Heart left ventricle (tissue), 16 donors: ENCODE measurements at places on chromosomes 16 and 17. TPM values are rescaled to one million over a fixed set of nuclear protein-coding genes. Genes with fewer than 3 reads are reported as not detected.

- peak; percentile 72 for DNase-seq
Observed at GRCh38 chr16:11613381-11614303, 26.9 kb upstream of the LITAF start.

The BAHCC1 gene
- total RNA-seq, result 9.5 TPM

DNA sequence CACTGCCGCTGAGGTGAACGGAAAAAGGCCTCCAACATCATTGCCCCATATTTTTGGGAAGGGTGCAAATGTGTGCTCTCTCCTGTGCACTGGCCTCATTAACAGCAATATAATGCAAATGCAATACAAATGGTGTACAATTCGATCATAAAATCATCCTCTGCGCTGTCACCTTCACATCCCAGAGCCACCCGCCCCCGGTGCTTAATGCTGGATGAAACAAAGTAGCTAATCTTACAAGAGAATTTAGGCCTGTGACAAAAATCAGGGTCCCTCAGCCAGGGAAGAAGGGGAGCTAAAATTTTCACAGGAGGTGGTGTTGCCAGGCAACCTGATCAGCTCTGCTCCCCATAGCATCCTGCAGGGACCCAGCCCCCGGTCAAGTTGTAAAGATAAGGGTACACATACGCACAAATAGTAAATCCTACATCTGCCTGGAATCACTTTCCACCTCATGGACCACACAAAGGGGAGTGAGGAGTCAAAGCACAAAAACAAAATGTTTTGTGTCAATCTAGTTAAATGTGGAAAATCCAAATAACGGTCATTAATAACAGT lies 3.0 kb downstream of the TBC1D16 start:
- DNase-seq, result no peak

DNA sequence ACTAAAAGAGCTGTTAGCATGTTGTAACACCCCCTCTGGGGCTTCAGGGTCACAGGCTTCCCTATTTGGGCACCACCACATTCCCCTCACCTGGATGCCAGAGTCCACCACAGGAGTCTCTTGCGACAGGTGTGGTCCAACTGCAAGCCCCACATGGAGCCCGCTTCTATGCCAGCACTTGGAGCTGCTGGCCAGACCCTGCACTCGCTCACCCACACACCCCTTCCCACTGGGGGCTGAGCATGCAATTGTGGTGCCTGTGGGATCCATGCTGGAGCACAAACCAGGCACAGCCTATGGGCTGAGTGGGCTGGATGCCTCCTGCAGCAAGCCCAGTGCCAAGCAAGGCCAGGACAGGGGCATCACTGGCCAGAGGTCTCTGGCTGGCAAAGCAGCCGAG lies 6.0 kb upstream of the BLMH start:
- DNase-seq, result no peak

- no peak for DNase-seq
Observed at GRCh38 chr16:17325476-17326143, 145.2 kb downstream of the XYLT1 start.

GRCh38 chr17:57944908-57945307 lies 10.3 kb downstream of the CUEDC1 start:
- no peak for DNase-seq

DNA sequence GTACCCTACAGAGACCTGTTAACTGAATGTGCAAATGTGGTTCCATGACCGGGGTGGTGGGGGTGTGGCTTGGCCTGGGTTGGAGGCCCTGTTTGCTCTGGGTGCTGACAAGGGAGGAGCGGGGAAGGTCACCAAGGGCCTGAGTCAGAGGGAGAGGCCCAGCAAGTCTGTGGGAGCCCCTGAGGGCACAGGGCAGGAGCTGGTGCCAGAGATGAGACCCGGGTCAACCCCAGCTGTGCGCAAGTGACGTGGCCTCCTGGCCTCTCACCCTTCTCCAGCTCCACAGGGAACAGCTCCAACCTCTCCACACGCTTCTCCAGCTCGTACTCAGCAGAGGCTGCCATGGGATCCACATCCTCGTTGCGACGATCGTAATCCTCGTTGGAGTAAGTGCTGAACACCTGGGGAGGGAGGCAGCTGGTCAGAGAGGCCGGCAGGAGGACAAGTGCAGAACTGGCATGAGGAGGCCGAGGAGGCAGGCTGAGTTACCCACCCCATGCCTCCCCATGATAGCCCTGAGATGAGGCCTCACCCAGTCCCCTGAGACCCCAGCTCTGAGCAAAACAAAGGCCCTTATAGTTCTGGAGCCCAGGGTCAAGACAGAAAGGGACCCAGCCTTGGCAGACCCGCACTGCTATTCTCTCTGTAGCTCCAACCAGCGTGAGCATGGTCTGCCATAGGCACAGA lies 5.5 kb downstream of the PPP1R9B start:
- no peak for DNase-seq

- no peak for DNase-seq
Observed at GRCh38 chr17:10899281-10899680, 61.4 kb upstream of the PIRT start.

DNA sequence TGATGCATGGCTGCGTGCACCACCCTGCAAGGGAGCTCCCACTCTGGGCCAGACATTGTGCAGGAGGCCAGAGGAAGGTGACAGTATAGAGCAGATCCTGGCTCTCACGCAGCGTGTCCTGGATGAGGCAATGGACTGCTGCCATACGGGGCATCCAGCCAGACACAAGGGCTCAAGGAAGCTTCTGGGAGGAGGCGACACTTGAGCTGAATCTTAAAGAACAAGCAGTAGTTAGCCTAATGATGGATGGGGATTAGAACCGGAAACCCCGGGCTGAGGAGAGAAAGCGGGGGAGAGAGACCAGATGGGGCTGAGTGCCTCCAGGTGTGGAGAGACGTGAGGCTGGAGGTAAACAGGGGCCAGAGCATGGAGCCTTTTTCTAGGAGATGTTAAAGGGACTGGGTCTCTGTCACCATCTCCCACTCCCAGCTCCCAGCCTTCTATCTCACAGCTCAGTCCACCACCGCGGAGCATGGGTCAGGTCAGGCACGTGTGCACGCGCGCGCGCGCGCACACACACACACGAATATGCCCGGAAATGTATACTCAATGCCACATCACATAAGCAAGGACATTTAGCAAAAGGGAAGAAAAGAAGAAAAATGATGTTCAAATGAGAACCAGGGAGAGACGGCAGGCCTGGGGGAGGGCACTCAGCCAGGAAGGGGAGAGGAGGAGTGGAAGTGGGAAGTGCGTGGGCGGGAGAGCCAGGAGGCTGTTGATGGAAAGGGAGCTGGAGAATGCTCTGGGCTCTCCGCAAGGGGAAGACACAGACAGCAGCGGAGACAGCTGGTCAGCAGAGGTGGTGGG lies 46.3 kb downstream of the CCDC42 start:
- DNase-seq, result peak; percentile 59

The HSD17B2 gene
- not detected for total RNA-seq

DNA sequence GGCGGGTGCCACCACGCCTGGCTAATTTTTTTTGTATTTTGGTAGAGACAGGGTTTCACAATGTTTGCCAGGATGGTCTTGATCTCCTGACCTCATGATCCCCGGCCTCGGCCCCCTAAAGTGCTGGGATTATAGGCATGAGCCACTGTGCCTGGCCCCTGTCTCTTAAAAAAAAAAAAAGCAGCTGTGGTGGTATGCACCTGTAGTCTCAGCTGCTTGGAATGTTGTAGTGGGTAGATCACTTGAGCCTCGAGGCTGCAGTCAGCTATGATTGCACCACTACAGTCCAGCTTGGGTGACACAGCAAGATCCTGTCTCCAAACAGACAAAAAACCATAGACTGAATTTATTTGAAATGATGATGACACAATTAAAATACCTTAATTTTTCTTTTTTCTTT lies 24.3 kb downstream of the CDK12 start:
- DNase-seq, result no peak

DNA sequence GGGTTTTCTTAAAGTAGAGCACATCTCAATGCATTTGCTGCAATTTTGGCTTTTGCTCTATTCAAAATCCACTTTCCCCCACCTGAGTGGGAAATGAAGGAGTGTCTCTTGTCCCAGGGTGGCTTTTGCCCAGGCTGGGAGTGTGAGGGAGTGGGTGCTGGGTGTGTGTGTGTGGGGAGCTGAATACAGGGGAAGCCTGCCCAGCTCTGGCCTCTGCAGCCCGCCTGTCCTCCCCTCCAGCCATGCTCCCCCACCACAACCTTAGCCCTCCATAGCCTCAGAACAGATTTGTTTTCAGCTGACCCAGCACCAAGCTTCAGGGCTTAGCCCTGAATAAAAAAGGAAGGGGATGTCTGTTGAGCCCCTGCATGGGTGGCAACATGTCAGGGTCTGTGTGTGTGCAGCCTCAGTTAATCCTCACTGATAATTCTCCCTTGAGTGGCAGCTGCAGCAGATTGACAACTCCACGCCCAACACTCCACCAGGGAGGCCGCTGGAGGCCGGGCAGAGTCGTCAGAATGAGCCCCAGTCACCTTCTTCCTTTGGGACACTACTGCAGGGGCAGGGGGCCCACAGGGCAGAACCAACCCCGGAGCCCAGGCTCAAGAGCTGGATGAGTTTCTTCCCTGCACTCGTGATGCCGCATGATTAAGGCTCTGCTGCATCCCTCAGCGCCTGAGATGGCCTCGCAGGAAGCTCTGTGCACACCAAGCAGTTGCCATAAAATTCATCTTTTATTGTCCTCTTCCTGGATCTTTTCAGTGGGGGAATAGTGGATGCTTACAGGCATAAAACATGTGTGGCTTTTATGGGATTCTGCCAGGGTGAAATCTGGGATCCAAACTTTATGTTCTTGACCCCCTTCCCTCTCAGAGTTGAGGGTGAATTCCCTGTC lies 55.0 kb downstream of the SPACA3 start:
- DNase-seq, result no peak

- DNase-seq, result peak; percentile 74
Observed at GRCh38 chr17:29292992-29293889, 707 bp downstream of the NUFIP2 start.

The ADAM11 gene
- total RNA-seq, result 7.2 TPM
